Activated naive CD8-positive, alpha-beta T cell treated with anti-CD3 and anti-CD28 coated beads, Interleukin-2, amount 10 ng/mL, durations not matched to agents 7 days and 5 days (primary cell): ENCODE measurements at places on chromosomes 5 and 9. TPM values are rescaled to one million over a fixed set of nuclear protein-coding genes. Genes with fewer than 3 reads are reported as not detected.
A peak's percentile ranks its signal among the peaks of the same experiment; 100 is the strongest.

The SNCB gene
- 0.28 TPM for total RNA-seq

GRCh38 chr5:169744336-169744735 lies 107.3 kb downstream of the DOCK2 start:
- H3K27me3 ChIP-seq: no peaks in the 10 kb centered on the region
- DNase-seq: no peak
- H3K27ac ChIP-seq: no peak overlapping the region
- H3K4me3 ChIP-seq: no peak overlapping the region

- DNase-seq: no peak
- no peaks in the 10 kb centered on the region for H3K27me3 ChIP-seq
- no peaks in the 10 kb centered on the region for H3K36me3 ChIP-seq
- no peaks in the 10 kb centered on the region for H3K4me1 ChIP-seq
Measured at GRCh38 chr5:171816666-171817065, 31.0 kb downstream of the SMIM23 start.

GRCh38 chr5:64769855-64770254 lies 1.1 kb downstream of the CWC27 start:
- peaks cover 4% of the 10 kb centered on the region for H3K36me3 ChIP-seq
- H3K4me1 ChIP-seq: peaks cover 29% of the 10 kb centered on the region
- no peaks in the 10 kb centered on the region for H3K27me3 ChIP-seq
- H3K27ac ChIP-seq: no peak overlapping the region
- H3K4me3 ChIP-seq: peak overlapping the region; percentile 97
- DNase-seq: no peak
